EL (cell line): ENCODE measurements at places on chromosomes 3 and 15.

- DNase-seq: no peak
These were observed 51.9 kb upstream of the TBL1XR1 start for GRCh38 chr3:177249203-177249602.

DNA sequence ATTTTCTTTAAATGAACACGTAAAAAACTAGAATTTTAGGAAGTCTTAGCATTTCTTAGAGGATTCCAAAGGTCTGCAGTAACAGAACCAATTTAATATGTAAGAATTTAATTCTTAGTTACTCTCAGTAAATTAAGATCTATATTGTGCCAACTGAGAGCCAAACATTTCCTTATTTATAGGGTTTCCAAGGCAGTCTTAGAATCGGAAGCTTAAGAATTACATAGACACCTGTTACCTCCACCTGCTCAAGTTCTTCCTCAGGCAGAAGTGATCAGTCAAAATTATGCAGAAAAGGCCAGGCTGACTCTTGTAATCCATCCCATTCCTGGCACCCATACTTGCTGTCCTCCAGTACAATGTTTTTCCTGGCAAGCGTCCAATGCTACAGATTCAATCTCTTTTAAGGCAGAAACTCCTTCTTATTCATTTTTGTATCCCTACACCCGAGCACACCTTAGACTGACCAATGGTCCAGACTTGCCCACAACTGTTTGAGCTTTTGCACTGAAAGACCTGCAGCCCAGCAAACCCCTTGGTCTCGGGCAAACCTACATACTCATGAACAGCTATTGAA lies 64.3 kb downstream of the NCEH1 start:
- DNase-seq: peak; percentile 67

DNA sequence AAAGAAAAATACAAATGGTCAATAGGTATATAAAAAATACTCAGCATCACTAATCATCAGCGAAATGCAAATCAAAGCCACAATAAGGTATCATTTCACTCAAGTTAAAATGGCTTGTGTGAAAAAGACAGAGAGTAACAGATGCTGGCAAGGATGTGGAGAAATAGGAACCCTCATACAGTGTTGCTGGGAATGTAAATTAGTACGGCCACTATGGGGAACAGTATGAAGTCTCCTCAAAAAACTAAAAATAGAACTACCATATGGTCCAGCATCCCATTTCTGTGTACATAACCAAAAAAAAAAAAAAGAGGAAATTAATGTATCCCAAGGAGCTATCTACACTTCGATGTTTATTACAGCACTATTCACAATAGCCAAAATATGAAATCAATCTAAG lies 98.1 kb upstream of the TGFBR2 start:
- no peak for DNase-seq

- no peak for DNase-seq
These were observed 116.3 kb upstream of the MEF2A start for GRCh38 chr15:99449514-99449913.

DNA sequence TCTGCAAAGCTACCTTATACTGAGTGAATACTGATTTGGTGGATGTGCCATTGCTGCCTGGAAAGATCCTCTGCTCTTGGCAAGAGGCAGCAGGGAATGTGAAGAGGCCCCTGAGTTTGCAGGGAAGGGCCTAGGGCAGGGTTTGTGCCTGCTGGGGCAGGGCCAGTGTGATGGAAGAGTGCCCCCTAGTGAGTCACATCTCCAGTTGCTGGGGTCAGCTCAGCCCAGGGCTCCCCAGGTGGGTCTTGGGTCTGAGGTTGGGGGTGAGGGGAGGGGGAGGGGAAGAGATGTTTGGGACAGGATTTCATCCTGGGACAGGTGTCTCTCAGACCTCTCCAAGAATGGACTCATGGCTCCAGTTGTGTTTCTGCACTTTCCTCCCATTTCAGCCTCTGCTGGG lies 4.1 kb upstream of the AMOTL2 start:
- peak; percentile 36 for DNase-seq

- no peak for DNase-seq
These were observed 397.6 kb downstream of the EDEM1 start for GRCh38 chr3:5585085-5585484.

- no peak for DNase-seq
These were observed 21.9 kb upstream of the ALDH1L1 start for GRCh38 chr3:126202276-126202675.

DNA sequence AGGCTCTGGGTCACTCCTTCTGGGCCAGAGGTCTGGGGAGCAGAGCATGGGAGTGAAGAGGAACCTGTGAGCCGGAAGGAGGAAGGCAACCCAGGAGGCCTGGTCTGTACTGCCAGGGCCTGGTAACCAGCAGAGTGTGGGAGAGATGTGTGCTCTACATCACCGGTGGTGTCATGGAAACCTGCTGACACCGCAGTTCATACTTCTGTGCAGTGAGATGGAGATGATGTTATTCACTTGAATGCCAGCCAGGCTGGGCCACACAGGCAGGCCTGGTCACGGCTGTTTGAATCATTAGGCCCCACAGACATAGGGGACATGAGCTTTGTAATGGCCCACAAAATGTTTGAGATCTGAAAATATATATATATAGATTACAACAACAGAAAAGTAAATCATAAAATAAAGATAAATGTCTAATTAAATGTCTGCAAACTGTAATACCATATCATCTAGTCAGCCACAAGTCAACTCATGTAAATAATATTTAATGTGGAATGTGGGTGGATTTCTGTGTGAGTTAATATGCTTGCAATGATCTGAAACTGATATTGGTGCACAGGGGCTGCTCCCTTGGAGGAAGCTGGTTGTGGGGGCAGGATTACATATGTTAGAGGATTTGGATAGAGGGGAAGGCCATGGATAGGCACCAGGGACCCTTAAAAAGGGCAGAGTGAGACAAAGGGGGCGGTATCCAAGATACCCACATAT lies 108.5 kb upstream of the PFN2 start:
- DNase-seq: peak; percentile 93
